ENCODE measurements at places on chromosomes 13 and 19.
A peak's percentile ranks its signal among the peaks of the same experiment; 100 is the strongest.

DNA sequence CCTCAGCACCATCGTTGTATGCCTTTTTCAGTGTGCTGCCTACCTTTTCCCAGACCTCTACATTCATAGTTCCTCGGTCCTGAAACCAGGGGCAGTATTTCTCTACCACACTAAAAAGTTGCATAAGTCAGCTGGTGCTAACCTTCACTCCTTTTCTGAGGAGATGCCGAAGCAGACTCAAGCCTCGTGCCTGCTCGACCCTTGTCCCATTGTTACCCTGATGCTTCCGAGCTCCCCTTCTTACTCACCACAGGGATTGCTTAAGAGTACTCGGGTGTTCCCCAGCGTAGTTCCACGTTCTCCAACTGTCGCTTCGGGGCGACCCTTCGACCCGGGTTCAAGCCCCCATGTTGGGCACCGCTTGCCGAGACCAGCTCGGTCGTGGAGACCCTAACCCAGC is 19.0 kb upstream of the IL17D start:
- no peak for DNase-seq

DNA sequence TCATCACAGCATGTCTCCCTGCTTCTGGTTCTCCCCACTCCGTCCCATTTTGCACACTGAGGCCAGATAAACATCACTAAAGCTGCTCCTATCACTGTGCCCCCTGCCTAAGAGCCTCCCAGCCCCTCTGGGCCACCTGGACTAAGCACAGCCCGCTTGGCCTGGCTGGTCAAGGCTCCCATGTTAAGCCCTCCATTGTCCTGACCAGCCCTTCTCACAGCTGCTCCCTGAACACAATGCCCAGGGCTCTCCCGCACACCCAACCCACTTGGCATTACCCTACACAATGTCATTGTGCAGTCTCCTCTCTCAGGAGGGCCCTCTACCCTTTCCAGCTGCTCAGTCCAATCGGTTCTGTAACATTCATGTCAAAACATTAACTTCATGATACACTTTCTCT is 133.4 kb downstream of the NUFIP1 start:
- DNase-seq = no peak

DNA sequence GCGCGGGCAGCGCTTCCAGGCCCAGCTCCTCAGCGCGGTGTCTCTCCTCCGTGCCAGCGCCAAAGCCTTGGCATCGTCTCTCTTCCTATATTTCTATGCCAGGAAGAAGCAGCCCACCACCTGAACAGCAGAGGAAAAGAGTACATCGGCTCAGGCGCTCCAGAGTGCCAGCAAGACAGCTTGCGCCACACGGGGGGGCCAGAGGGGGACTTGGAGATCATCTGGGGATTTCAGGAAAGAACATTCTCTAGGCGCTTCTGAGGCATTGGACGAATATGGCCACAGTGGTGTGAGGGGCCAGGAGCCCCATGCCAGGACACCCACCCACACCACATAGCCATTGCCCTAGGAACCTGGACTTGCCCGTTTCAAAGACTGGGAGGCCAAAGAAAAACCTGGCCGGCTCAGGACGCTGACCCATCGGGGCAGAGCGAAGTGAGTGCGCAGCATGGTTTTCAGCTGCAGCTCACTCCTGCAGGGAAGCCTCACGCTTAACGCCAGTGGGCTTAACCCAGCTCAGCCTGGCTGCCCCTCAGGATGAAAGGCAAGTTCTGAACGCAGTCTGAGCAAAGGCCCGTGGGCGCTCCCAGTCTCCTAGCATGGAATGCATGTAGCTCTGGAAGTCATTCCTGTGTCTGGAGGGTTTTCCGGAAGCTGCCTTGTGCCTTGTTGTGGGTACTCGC is 62.1 kb downstream of the GGACT start:
- DNase-seq = peak; percentile 33

GRCh38 chr13:37076818-37077217 is 17.3 kb upstream of the SUPT20H start:
- DNase-seq = no peak

DNA sequence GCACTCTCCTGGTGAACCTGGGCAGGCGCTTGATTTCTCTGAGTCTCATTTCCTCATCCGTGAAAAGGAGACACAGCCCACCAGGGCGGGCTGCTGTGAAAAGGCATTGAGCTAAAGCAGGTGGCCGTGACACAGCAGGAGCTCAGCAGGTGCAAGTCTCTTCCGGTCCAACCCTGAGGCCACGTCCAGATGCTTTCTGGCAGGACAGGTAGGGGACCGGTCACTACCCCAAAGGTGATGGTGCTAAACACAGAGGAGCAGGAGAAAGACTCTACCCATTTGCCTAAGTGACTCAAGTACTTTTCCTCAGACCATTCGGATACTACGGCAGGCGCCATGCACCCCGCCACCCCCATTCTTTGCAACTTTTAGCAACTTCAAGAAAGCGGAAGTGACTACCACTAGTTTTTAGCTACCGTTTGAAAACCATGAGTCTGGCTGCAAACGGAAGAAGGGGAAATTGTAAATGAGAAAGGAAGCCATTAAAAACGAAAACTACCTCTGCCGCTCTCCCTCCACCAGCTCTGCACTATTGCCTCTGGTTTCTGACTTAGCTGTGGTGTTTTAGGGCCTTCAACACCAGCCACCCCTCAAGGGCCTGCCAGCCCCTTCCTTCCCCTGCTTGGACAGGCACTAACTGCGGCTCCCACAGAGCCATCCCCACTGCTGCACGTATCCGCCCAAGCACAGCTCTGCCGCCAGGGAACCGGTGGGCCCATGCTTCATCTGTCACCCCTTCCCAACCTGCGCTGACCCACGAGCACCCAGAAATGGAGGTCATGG is 4.8 kb downstream of the PPP6R1 start:
- DNase-seq = no peak

GRCh38 chr13:101492251-101492910 is 39.9 kb downstream of the ITGBL1 start:
- DNase-seq = no peak

DNA sequence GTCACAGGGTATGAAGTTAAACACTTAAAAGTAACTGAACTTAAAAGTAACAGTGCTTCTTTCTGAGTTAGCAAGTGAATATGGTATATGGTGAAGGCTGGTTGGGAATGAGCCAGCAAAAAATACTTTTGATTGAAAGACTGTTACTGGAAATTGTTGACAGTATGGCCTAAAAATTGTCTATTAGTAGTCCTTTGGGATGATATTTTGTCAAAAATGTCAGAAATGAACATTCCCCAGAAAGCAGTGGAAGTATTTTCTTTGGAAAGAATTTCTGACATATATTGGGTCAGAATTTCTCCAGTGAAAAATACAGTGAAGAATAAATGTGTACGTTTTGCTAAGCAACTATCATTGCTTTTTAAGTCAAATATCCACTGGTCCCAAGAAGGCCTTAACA is 860.5 kb downstream of the PCDH9 start:
- DNase-seq = no peak

DNA sequence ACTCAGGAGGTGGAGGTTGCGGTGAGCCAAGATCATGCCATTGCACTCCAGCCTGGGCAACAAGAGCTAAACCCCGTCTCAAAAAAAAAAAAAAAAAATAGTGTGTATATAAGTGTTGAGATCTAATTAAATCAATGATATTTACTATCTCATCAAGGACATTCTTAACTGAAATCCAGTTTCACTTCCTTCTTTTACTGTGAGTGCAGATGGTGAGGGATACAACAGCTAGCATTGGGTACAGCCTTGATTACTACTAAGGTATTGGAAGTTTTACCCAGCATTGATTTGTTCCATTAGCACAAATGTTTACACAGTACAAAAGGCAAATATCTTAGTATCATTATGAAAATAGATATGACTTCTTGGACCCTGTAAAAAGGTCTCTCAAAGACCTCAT is 546.6 kb downstream of the KCTD12 start:
- no peak for DNase-seq

DNA sequence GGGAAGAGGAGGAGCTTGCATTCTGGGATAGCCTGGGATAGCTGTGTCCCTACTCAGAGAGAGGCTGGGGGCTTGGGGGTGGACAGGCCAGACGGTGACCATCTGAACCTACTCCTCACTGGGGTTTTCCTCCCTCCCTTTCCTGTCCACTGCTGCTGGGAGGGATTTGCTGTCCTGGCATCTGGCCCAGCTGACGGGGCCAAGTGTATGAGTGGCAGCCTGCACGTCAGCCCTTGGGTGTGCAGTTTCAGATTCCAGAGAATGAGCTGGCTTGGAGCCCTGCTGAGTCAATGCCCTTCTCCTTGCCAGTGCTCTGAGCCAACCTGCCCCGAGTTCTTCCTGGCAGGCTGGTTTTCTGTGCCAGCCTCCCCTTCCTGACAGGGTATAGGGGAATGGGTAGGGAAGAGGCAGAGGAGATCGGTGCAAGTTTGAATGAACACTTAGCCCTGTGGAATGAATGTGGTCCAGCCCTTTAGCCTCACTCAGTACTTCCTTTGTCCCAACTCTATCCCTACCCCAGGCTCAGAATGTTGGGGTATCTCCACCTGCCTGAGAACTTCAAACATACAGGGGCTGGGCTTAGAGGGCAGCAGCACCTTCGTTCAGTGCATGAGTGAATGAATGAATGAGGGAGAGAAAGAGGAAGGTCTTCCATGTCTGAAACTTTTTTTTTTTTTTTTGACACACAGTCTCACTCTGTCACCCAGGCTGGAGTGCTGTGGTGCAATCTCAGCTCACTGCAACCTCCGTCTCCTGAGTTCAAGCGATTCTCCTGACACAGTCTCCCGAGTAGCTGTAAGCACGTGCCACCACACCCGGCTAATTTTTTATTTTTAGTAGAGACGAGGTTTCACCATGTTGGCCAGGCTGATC is 1.8 kb upstream of the ANGPTL4 start:
- peak; percentile 79 for DNase-seq

DNA sequence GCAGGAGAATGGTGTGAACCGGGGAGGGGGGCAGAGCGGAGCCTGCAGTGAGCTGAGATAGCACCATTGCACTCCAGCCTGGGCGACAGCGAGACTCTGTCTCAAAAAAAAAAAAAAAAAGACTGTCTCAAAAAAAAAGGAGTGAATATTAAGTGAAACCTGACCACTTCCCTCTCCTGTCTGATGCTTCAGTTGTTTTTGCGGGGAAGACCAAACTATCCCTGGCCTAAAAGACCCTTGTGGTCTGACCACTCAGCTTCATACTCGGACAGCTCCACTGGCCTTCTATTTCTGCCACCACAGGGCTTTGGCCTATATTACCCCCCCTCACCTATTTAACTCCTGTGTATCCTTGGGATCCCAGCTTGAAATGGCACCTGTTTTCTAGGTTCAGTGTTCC is 2.3 kb downstream of the CLASRP start:
- no peak for DNase-seq

DNA sequence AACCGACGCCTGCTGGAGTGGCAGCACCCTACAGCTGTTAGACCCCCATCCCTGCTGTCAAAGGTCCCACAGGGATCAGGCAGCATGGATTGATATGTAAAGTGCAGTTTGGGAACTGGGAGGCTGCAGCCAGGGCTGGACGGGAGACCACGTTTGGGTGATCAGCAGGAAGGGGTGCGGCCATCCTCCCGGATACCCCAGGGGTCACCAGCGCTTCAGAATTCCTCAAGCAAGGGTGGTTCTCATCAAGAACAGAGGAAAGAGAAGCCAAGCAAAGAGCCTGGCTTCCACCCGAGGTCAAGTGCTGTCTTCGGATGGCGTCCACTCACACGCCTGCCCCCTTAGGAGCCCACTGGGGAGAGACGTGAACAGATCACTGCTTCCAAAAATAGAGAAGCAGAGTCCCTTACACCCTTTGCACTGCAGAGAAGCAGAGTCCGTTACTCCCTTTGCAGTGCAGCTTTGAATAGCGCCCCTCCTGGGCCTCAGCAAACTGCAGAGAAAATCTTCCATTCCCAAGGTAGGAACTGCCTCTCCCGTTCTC is 35.5 kb downstream of the DHRS12 start:
- no peak for DNase-seq

- no peak for DNase-seq
Observed at GRCh38 chr19:447816-448560, 12.8 kb downstream of the SHC2 start.

DNA sequence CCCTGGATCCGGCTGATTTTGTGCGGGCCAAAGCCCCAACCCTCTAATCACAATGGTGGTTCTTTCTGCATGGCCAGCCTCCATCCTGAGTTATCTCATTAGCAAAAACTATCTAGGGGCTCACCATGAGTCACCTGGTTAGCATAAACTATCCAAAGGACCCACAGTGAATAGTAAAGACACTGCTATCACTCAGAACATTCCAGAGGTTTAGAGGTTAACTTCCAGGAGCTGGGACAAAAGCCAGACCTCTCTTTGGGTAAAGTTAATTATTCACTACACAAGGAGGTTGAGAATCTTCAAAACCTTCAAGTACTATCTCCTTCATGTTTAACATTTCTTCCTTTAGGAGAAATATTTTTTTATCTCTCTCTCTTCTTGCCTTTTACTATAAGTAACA is 18.8 kb upstream of the PPP5C start:
- DNase-seq = no peak

DNA sequence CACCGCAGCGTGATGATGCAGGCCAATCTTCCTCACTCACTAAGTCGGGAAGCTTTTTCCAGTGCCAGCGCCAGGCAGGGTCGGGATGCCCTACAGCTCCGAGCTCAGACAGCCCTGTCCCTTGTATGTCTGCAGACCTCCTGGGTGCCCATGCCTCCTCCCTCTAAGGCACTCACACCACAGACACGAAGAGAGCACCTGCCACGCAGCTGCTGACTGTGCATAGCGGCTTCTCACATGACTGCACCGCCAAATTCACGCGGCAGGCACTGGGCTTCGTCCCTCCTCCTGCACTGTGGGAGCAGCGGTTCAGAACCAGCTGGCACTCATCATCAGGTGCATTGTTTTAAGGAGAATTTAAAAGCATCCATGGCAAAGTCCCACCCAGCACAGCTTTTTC is 88.1 kb downstream of the SLC7A1 start:
- DNase-seq = peak; percentile 43

DNA sequence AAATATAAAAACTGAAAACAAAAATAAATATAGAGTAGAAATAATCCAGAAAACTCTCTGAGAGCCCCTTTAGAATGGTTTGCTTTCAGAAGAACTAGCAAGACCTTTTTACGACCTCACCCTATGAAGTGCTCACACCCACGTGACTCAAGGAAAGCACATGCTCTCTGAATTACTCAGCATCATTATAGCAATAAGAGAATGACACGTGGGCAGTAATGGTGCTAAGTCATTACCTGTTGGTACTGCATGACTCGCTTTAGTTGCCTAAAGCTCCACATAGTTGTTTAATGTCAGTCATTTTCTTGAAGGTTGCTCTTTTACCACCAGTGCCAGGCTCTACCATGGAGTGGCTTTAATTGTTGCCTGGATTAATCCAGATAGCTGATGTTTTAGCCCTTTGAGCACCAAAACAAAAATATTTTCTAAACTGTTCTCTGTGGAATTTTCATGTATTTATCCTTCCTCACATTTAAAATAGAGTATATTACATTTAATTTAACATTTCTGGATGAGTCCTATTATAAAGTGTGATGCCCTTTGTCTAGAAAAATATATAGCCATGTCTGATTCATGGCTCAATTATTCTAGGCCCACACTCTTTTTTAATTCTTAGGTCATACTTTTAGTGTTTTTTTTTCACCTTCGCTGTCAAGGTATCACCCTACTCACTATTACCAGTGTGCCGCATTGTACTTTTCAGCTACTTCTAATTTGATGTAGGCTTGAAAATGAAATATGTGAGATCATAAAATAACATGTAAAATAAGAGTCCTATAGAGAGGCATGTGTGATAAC is 56.8 kb downstream of the THSD1 start:
- DNase-seq = no peak

- DNase-seq = no peak
Observed at GRCh38 chr19:48656840-48657474, 11.0 kb upstream of the CA11 start.

- no peak for DNase-seq
Observed at GRCh38 chr19:10724573-10725071, 6.7 kb downstream of the DNM2 start.
